Epithelial cell of esophagus (primary cell): ENCODE measurements at places on chromosomes 16 and 17.
A peak's percentile ranks its signal among the peaks of the same experiment; 100 is the strongest.

DNA sequence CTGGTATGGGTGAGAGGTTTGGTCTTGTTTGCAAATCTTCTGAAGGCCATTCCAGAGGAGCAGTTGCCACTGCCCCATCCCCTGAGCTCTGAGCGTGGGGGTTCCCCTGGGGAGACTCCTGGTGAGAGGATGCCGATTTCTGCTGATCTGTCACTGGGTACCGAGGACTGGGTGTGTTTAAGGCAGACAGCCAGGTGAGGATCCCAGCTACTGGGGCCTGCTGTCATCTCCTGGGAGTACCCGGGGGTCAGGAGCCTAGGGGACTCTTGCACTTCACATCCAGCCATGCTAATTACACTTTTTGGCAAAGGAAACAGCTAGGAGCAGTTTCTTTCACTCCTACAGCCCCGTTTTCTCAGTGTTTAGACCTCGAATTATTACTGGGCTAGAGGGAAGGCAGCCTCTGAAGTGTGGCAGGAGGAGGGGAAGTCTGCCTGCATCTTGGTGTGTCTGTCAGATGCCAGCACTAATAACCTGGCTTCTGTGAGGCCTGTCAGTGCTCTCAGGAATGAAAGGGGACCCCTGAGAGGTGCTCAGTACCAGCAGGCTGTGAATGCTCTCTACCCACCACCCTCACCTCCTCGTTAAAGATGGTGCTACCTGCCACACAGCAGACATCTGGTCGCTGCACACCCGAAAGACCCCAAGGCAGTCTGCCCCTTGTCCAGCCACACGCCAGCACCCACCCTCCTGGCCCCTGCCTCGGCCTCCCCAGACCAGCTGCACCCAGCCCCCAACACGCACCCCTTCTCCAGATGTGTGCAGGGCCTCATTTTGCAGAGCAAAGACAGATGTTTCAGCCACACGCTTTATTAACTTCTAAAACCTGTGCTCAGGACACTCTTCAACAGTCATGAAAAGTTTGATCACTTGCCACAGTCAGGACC lies 43.2 kb downstream of the SNX20 start:
- DNase-seq: no peak

DNA sequence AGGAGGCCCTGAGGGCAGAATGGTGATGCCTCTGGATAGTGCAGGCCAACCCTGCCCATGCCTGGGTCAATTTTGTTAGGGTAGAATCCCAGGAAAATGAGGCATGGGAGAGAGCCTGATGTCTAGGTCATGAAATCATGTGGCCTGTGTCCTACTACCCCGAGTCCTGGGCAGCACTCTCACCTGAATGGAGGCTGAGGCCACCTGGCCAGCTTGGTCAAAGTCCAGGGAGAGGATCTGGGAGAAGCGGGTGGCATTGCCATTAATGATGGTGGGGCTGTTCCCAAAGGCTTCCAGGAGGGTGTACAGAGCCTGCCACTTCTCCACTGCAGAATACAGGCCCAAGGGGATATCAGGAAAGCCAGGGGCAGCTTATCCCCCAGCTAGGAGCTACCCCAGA lies 59.8 kb downstream of the MYO18A start:
- DNase-seq: no peak

GRCh38 chr16:1218061-1218929 lies 6.8 kb downstream of the TPSG1 start:
- DNase-seq: no peak

DNA sequence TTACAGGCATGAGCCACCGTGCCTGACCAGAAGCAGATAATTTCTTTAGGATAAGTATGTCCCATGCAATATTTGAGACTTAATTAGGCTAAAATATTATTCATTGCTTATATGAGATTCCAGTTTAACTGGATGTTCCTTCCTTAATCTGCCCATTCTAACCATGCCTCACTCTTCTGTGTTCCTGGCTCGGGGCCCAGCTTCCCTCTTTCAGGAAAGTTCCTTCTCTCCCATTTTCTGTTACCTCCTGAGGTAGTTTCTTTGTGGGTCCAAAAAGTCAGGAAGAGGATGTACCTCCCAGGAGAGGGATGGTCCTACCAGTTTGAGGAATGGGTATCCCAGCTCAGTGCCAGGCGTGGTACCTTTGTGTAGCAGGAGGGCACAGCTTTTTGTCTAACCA lies 23.3 kb downstream of the UNK start:
- DNase-seq: no peak

GRCh38 chr16:6682142-6682811 lies 650.4 kb upstream of the RBFOX1 start:
- DNase-seq: peak; percentile 3

DNA sequence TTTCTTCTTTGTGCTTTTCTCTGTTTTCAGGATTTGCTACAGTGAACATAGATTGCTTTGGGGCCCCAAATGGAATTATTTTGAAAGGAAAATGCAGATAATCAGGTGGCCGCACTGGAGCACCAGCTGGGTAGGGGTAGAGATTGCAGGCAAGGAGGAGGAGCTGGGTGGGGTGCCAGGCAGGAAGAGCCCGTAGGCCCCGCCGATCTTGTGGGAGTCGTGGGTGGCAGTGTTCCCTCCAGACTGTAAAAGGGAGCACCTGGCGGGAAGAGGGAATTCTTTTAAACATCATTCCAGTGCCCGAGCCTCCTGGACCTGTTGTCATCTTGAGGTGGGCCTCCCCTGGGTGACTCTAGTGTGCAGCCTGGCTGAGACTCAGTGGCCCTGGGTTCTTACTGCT lies 1.2 kb downstream of the STH start:
- no peak for DNase-seq

DNA sequence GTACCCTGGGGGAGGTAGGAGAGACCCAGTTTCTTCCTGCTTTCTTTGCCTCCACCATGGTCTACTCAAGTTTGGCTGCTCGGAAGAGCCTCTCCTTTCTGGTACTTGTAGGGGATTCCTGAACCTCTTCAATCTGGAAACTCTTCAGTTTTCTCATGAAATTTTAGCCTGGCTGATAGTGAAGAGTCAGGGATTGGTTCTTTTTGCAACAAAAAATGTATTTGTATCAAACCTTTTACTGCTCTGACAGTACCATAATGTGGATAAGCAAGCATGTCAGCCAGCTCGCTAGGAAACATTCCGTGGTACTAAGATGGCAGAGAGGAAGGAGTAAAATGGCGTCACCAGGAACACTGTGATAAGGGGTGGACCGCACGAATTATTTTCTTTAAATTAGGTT lies 55.4 kb downstream of the NUP93 start:
- DNase-seq: no peak

DNA sequence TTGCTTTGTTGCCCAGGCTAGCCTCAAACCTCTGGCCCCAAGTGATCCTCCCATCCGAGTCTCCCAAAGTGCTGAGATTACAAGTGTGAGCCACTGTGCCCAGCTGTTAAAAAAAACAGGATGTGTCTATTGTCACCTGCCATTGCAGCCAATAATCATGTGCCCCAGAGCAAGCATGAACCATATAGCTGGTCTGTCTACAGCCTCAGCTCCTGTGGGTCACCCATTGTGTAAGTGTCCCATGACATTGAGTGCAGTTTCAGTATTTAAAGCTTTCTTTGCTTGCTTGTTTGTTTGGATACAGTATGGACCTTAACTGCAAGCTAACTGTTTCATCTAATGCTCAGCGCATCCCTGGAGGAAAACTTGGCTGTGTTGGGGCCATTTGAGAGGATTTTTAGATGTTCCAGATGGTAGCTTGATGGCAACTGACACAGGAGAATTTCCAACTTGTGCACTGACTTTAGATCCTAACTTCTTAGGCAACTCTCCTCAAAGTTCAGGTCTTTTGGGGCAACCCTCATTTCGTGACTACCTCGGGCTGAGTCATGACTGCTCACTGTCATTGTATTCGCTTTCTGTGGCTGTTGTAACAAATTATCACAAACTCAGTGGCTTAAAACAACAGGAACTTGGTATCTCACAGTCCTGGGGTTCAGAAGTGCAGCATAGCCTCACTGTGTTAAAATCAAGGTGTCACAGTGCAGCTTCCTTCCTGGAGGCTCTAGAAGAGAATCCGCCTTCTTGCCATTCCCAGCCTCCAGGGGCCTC lies 30.3 kb upstream of the ADORA2B start:
- peak; percentile 61 for DNase-seq

- no peak for DNase-seq
These were observed 66.9 kb downstream of the ABR start for GRCh38 chr17:1112875-1113274.

GRCh38 chr17:6000426-6000825 lies 69.8 kb upstream of the WSCD1 start:
- no peak for DNase-seq

DNA sequence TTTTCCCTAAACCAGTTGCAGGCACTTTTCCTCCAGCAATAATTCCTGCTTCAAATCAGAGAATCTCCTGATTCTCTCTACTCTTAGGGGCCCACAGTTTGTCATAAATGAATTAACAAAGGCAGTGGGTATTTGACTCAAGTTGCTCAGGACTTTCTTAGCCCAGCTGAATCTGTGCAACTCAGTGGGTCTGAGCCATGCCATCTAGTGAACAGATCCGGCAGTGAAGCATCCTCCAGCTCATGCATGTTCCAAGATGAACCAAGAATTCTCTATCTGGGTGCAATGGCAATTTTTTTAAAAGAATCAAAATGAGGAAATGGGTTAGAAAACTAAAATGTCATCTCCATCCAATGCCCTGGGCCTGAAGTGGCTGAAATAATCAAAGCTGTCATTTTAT lies 575.2 kb upstream of the CDH11 start:
- no peak for DNase-seq

GRCh38 chr16:61987474-61988012 lies 48.7 kb downstream of the CDH8 start:
- DNase-seq: no peak

DNA sequence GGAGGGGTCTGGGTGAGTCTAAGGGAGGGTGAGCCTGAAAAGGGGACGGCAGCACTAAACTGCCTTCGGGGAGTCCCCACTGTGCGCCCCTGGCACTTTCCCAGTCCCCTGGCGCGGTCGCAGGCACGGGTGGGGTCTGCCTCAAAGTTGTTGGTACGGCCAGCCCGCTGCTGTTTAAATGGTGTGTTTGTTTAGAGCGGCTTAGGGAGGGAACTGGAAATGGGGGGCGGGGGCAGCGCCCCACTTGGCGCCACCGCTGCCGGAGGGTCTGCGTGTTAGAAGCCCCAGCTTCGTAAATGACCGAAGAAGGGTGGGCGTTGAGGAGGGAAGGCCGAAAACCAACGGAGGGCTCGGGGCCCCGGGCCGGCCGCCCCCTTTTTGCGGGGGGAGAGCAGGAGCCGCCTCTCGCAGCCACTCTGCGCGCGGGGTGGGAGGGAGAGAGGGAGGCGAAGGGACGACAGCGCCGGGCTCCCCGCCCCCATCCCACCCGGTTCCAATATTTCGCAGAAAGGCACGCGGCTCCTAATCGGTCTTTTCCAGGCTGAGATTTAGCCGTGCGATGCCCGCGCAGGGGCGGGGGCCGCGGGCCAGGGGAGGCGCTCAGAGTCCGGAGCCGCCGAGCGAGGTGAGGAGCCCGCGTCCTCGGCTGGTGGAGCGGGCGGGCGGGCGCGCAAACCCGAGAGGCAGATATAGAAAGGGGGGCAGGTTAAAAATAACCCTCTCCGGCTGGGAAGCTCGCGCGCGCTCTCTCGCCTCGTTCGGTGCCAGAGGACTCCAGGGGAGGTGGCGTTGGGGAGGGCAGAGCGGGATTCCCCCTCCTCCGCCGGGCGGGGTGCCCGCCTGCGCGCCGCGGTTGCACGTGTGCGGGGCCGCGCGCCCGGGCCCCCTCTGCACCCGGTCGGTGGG lies 54.9 kb downstream of the SREBF1 start:
- DNase-seq: peak; percentile 49

DNA sequence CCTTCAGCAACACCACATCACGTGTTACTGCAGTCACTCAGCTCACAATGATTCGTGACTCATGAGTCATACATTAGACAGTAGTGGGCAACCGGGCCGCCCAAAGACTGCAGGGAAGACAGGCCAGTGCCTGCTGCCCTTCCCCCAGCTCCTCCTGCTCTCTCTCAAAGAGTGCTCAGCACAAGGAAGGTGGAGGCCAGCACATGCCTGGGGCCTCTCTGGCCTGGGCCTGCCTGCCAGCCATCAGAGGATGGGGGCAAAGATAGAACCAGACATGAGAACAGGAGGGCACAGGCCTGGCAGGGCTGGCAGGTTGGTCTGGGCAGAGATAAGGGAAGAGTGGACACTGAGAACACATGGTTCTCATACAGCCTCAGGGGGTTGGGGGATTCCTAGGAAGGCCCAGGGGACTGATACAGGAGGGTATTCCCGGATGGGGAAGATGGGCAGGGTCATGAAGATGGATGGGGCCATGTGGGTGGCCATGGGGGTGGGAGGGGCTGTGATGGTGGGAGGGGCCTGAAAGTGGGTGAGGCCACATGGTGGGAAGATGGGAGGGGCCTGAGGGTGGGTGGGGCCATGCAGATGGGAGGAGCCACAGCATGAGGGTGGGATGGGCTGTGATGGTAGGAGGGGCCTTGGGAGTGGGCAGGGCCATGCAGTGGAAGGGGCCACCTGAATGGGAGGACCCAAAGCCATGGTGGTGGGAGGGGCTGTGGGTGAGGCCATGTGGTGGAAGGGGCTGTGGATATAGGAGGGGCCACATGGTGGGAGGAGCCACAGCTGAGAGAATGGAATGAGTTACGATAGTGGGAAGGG lies 29.0 kb downstream of the KATNB1 start:
- peak; percentile 95 for DNase-seq

- no peak for DNase-seq
These were observed 252.9 kb downstream of the KATNIP start for GRCh38 chr16:27802664-27803439.

- DNase-seq: peak; percentile 62
These were observed 39.2 kb downstream of the FTO start for GRCh38 chr16:53743149-53743566.

DNA sequence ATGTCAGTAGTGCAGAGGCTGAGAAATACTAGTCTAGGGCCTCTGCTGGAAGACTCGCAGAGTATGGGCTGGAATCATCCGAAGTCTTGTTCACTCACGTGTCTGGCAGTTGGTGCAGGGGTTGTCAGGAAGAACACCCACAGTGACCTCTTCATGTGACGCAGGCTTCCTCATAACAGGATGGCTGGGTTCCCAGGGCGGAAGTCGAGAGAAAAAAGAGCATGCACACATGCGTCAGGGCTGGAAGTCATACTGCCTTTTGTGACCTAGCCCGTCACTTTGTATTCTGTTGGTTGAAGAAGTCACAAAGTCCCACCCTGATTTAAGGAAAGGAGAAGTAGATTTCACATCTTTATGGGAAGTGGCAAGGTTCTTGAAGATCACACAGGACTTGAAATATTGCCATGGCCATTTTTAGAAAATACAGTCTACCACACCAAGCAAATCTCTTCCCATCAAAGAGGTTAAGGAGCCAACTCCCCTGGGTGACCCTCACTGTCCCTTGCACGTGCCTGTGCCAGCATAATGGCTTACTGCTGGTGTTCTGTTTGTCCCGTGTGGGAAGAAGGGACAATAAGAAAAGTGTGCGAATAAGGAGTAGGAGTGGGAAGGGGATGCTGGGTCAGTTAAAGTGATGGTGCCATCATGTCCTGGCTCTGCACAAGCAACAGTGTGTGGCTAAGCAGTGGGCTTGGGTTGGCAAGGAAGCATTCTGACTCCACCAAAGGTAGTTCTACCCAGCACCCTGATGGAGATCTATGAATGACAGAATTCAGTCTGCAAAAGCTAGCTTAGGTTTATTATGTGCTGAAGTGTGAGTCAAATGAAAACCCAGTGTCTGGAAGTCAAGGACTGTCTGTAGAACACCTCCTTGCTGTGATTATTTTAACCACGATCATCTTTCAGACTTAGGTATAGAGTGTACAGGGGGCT lies 28.1 kb downstream of the HEATR3 start:
- no peak for DNase-seq

- DNase-seq: peak; percentile 89
These were observed 629 bp upstream of the RNF135 start for GRCh38 chr17:30969989-30970830.

GRCh38 chr17:28978356-28978964 lies 27.1 kb upstream of the PHF12 start:
- DNase-seq: no peak
